Activated CD8-positive, alpha-beta memory T cell treated with anti-CD3 and anti-CD28 coated beads, Interleukin-2, amount 50 U/mL, for 4 hours (primary cell): ENCODE measurements at places on chromosomes 7 and 10.

GRCh38 chr7:87759501-87759900 is 116.7 kb downstream of the SLC25A40 start:
- DNase-seq: no peak

DNA sequence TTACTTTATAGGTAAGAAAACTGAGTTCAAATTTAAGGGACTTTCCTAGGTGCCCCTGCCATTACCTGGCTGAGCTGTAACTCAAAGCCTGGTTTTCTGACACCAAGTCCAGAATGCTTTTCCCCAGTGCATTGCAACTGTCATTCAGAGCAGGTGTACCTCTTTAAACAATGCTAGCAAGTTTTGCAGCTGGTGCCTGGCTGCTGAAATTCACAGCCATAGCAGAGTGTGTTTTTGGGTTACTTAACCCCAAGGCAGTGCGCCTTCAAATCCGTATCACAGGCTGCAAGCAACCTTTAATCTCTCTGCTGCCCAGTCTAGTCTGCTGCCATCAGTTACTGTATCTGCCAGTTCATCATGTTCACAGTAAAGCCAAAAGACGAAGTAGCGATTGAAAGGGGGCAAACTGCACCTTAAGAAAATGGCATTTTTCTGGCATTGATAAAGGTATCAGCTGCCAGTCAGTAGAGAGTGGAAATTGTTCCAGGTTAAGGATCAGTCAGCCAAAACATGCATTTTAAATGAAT is 265.4 kb downstream of the CSTF2T start:
- no peak for DNase-seq

GRCh38 chr7:19574131-19574530 is 134.7 kb downstream of the POLR1F start:
- no peak for DNase-seq

- peak; percentile 61 for DNase-seq
These were observed 1.4 kb downstream of the RHEB start for GRCh38 chr7:151518105-151518946.

DNA sequence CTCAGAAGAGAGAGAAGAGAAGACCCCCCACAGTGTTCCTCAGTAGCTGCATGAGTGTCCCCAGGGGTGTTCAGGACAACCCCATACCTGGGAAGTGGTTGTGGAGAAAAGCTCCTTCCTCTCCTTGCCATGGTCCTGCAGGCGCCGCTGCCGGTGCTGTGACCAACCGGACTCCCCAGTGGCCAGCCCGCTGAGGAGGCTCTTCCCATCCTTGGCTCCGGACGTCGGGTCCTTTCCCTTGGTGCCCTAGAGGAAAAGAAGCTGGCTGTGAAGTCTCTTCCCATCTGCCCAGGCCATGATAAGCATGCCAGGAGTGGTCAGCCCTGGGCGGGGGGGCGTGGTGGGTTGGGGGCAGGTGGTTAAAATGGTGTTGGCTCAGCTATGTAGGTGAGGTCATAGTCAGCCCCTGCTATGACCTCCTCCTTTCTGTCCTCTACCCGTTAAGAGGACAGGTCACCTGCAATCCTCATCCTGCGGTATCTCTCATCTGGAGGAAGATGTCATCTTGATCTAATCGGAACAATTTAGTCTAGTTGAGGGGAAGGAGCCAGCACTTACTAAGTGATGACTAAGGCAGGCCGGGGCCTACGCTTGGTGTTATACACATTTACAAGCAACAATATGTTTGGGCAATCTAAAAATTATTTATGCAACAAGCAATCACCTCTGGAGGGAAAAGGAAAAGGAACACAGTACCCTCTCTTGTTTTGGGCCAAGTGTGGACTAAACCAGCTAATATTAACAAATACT is 13.2 kb downstream of the WDR91 start:
- DNase-seq: no peak

DNA sequence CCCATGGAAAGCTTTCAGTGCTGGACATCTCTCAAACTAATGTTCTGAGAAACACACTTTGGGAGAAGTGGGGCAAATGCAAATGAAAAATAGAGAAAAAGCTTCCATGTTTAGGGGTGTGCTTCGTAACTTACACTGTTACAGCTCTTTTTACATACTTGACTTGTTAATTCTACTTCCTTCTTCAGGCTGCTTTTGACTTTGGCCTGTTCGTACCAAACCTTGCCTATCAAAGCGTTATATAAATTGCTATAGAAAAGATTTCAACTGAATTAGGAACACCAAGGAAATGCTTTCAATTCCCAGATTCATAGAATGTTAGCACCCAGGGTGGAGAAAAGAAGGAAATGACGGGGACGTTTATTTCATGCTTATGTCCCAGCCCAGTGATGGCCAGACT is 140.8 kb upstream of the PRR15 start:
- no peak for DNase-seq

GRCh38 chr7:41869091-41869490 is 166.2 kb upstream of the INHBA start:
- DNase-seq: no peak

GRCh38 chr7:74275401-74275881 is 13.8 kb upstream of the CLIP2 start:
- DNase-seq: no peak

- no peak for DNase-seq
These were observed 4.2 kb downstream of the IGFBP1 start for GRCh38 chr7:45892407-45893035.
